ENCODE measurements at places on chromosomes 3 and 15.

DNA sequence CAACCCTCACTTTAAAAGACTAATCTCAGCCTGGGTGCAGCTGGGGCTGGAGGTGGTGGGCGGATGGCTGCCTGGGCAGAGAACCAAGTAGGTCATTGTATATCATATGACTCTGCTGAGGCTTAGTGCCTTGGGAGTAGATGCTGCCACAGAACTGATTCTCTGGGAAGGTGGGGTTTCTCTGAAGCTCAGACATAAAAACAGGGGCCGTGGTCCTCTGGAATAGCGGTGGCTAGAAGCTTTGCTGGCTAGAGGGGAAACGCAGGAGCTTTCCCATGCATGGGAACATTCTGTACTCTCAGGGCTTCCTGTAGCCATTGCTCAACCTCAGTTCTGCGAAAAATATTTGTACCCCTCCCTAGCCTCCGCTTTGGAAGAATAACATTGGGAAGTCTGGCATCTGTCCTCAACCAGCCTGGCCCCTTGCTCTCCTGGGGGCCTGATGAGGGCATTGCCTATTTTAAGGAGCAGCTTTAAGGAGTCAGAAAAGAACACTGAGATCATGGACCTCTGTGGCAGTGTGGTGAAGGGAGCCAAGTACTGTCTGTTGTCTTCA lies 14.7 kb downstream of the TIMP4 start:
- peak; percentile 77 for DNase-seq

GRCh38 chr3:142566096-142566495 lies 12.4 kb downstream of the ATR start:
- no peak for DNase-seq

GRCh38 chr3:14606669-14607339 lies 44.8 kb upstream of the CCDC174 start:
- no peak for DNase-seq

- DNase-seq = no peak
Observed at GRCh38 chr3:189457201-189457607, 174.0 kb upstream of the TP63 start.

DNA sequence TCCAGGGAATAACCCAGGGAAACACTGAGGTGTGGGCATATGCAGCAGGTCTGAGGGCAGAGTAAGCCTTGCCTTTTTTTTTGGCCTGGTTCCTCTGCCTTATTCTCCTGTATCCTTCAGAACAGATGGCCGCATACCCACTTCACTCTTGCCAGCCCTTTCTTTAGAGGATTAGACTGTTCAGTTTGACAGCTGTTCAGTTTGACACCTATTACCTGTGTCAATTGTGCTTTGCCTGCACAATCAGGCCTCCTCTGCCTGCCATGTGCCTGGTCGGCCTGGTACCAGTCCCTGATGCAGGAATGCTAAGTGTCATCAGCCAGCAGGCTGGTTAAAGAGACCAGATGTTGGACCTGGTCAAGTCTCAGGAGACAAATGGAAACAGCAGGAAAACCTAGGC lies 22.3 kb downstream of the TM6SF1 start:
- DNase-seq = no peak

DNA sequence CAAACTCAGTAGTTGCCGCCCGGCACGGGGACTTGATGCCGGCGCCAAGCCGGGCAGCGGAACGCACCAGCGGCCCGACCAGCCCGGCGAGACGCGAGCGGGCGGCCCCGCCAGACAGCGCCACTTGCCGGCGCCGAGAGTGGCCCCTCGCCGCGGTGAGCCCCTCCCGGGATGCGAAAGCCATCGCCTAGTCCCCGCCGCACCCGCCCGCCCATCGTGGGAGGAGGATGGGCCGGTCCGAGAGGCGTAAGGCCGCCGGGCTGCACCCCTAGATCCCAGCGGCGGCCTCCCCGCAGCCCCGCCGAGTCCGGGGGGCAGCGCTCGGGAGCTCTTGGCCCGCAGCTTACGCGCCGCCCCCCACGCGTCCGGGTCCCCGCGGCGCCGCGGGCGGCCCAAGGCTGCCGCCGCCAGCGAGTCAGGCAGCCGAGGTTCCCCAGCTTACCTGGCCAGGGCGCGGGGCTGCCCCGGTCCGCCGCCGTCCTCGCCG lies 609 bp downstream of the GOLGA8A start:
- DNase-seq = no peak

- DNase-seq = no peak
Observed at GRCh38 chr15:97791824-97792792, 168.4 kb upstream of the ARRDC4 start.

DNA sequence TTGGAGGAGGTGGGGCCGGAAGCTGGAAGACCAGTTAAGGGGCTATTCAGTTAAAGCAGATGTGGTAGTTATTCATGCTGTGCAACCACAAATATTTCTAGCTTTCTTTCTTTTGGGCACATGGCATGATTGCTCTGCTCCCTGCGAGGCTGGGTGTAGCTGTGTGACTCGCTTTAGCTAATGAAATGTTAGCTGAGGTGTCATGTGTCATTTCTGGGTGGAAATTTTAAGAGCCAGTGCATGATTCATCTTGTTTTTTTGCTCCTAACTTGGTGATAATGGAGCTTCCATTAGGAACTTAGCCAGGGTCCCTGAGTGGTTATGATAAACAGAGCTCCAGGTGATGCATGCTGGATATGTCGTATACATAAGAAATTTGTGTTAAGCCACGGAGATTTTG lies 300.6 kb downstream of the SATB1 start:
- DNase-seq = no peak

DNA sequence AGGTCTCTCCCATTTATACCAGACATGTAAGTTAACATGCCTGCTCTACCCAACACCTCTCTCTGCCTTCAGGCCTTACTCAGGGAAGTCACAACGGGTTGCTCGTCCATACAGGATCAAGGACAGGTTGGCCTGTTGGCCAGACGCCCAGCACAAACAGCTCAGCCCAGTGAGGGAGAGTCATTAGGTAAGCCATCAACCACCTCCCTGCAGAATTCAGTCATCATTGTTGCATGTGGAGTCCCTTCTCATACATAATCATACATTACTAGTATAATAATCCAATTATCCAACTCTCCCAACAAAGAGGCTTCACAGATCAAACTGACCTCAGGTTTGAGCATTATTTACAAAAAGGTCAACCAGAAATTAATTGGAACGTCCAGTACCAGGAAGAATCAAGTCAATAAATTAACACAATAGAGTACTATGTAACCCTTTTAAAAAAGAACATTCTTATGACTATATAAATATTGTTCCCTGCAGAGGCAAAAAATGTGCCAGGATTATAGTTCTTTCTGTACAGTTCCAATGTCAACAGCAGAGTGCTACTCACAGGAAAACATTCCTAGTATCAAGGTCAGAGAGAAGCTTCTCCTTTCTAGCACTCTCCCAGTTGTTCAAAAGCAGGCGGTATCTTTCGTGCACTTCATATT lies 33.2 kb downstream of the HOMER2 start:
- DNase-seq = peak; percentile 92

DNA sequence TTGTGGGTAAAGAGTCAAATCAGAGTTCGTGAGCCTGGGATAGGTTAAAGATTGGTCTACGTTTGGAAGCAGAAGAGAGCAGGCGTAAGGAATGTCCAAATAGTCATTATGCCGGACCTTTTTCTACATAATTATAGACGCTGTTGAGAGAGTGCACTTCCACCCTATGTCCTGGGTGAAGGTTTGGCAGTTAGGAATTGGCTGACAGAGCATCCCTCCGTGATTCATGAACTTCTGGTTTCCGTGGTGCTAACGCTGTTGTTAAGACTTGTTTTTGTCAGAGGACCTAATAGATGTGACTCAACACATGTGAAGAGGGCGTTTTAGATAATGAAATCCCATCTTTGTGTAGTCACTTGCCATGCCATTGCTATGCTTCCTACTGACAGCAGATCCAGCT lies 1.1 kb downstream of the EAF1 start:
- peak; percentile 26 for DNase-seq

DNA sequence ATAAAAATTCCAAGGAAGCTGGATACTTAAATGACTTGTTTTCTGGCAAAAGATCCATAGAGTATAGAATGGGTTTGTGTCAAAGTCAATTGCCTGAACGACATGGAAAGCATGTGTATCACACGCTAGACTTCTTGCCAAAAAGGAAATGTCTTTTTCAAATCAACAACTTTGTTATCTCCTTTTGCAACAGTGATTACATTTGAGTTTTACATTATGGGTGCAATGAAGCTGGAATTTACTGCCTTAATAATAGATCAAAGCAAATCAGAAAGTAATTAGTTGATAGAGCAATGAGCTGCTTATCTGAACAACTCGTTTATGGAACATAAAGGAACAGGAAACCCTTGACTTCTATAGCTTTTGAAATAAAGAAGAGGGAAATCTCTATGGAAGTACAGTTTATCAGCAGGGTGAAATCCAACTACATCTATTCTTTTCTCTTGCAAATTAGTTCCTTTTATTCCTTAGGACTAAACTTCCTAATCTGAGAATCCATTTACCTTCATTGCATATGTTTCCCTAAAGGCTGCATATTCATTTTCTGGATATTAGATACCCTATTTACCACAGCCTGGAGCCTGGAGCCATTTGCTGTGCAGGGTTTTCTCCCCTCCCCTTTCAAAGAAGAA lies 415.1 kb upstream of the NECTIN3 start:
- DNase-seq = no peak

DNA sequence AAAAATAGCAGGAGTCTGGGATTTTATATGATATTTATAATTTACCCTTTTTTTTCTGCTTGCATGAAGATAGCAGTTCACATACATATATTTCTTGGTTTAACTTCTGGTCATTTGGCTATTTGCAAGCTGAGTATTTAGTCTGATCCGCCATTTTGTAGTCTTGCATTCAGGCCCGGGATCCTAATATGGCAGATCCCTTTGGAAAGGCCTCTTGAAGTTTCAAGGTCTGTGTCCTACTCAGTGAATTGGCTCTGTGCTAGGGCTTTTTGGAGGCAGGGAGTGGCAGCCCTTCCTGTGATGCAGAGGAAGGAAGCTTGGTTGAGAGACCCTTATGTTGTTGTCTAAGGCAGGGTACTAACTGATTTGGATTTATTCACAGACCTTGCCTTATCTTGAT lies 2.9 kb downstream of the SNRPN start:
- DNase-seq = no peak

DNA sequence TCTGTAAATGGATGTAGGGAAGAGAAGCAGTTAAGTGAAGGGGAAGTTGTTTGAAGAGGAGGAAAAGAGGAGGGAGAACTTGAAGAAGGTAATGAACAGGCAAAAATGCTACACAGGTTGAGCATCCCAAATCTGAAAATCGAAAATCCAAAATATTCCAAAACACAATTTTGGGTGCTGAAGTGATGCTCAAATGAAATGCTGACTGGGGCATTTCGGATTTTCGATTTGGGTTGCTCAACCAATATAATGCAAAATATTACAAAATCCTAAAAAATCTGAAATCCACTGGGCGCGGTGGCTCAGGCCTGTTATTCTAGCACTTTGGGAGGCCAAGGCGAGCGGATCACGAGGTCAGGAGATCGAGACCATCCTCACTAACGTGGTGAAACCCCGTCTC lies 61.9 kb upstream of the CDAN1 start:
- no peak for DNase-seq

- no peak for DNase-seq
Observed at GRCh38 chr15:41713047-41713446, 52.8 kb downstream of the MGA start.

- DNase-seq = no peak
Observed at GRCh38 chr15:61653110-61653509, 407.1 kb downstream of the VPS13C start.

DNA sequence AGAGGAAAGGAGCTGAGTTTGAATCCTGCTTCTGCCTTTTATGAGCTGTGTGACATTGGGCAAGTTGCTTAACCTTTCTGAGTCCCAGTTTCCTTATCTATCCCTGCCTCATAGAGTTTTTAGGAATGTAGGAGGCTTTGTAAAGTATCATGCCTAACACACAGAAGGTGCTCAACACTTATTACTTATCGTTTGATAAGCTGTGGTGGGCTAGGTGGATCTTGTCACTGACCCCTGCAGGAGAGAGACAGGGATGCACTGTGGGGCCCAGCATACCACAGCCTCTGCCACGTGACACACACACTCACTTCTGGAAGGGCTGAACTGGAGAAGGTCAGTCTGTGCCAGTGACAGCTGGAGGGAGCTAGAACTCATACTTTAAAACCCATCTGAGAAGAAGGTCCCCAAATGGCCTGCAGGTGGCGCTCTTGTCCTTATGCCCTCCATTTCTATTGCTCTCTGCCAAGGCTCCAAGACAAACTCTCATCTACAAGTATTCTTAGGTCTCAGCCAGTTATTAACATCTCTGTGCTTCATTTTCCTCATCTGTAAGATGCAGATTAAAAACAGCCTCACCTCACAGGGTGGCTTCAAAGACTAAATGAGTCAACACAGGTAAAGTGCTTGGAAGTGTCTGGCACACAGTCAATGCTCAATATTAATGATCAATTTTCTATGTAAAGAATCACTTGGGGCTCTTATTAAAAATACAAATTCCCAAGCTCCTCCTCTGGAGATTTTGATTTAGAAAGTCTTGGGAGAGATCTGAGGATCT lies 57.5 kb upstream of the HACD2 start:
- DNase-seq = peak; percentile 66

- DNase-seq = no peak
Observed at GRCh38 chr3:179898024-179898423, 138.7 kb downstream of the PEX5L start.

DNA sequence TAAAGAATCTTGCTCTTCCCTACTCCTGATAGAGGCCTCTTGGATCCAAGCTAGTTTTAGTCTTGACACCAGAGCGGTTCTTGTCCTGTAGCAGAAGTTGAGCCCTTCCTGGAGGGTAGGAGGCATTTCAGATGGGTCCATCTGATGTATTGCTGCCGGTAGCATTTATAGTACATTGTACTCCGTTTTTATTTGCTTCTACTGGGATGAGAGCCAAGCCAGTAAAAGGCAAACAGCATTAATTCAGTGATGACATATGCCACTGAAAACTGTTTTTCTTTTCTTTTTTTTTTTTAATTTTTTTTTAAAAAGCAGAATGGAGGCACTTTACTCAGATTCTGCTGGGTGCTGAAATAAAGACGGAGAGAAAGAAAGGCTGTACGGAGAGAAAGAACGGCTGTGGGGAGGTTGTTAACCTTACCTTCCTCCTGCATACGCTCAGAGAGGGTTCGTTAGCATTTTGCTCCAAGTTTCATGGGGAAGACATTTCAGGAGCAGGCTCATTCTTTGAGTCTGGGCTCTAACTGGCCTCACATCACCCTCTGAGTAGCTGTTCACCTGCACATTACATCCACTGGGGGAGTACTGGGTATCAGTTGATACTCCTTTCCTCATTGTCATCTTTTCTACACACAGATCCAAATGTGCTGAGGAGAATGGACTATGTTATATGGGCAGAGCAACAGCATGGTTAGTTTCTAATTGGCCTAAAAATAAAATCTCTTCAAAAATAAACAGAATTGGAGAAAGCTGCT lies 161.5 kb downstream of the FEZF2 start:
- DNase-seq = no peak

DNA sequence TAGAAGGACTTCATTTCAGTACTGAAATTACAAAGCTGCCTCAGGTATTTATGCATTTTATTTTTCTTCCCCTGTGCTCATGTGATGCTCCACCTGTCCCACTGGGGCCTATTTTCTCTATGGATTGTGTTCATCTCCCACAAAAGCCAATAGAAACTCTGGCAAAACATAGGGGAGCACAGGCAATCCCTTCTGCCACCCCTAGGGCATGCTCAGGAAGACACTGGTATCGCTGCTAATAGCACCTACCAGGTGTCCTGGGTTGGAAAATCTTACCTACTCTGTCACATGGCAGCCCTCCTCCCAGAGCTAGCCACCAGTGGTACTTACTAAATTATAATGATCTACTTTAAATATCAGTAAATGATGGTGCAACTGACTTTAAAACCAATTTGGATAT lies 427.4 kb downstream of the FGF12 start:
- DNase-seq = no peak

GRCh38 chr15:92690395-92690794 lies 34.8 kb upstream of the FAM174B start:
- DNase-seq = peak; percentile 48
